Fibroblast of villous mesenchyme (primary cell): ENCODE measurements at places on chromosomes 3 and 15. TPM values are rescaled to one million over a fixed set of nuclear protein-coding genes. Genes with fewer than 3 reads are reported as not detected.
A peak's percentile ranks its signal among the peaks of the same experiment; 100 is the strongest.

The MYL3 gene
- total RNA-seq, result 0.97 and 1.7 TPM in 2 replicates

The SLC6A20 gene
- not detected in 2 replicates for total RNA-seq

The CHDH gene
- total RNA-seq, result under 0.01 and 0.32 TPM in 2 replicates

The TMEM40 gene
- under 0.01 TPM in 1 of 2 replicates, not detected in the other for total RNA-seq

The NBEAL2 gene
- 3.5 and 5.5 TPM in 2 replicates for total RNA-seq

- DNase-seq, result no peak
Observed at GRCh38 chr3:149770246-149770645, 18.0 kb upstream of the COMMD2 start.

- DNase-seq, result no peak
Observed at GRCh38 chr3:23676093-23676492, 129.7 kb upstream of the UBE2E1 start.

- DNase-seq, result no peak
Observed at GRCh38 chr15:34581043-34581365, 2.4 kb downstream of the GOLGA8B start.

DNA sequence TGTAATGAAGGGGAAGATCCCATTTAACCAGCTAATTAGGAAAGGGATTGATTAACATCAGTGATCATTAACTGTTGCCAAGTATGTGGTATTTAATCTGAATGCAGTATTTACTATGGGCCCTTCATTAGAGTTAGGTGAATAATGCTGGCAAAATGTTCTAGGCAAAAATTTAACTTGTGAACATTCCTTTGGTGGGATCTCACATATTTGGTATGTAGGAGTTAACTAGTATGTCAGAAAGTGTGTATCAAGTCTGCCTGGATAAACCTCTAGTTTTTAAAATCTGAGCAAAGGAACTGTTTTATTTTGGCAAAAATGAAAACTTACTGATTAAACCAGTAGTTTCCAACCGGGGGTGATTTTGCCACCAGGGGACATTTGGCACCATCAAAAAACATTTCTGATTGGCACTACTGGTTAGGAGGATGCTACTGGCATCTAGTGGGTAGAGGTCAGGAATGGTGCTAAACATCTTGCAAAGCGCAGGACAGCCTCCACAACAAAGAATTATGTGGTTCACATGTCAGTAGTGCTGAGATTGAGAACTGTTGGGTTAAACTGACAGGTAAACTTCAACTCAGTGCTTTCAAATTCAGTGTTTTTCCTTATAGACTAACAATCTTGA is 22.5 kb downstream of the LRTM1 start:
- no peak for DNase-seq

DNA sequence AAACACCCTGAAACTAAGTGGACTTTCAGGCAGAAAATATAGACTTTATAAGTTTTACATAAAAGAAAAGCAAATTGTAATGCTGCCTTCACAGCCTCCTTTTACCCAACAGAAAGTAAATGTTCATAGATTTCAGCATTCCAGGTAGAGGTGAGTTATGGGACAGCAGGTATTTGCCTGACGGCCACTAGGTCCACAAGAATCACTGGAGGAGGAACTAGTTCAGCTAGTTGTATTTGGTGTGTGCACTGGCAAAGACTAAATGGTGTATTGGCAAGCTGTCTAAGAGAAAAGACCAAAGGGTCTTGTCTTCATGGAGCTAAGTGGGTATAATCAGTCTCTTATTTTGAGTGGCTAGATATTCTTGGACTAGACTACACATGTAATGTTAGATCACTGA is 34.2 kb downstream of the ZNF654 start:
- no peak for DNase-seq

- DNase-seq, result no peak
Observed at GRCh38 chr3:119582178-119582577, 2.9 kb downstream of the ADPRH start.

DNA sequence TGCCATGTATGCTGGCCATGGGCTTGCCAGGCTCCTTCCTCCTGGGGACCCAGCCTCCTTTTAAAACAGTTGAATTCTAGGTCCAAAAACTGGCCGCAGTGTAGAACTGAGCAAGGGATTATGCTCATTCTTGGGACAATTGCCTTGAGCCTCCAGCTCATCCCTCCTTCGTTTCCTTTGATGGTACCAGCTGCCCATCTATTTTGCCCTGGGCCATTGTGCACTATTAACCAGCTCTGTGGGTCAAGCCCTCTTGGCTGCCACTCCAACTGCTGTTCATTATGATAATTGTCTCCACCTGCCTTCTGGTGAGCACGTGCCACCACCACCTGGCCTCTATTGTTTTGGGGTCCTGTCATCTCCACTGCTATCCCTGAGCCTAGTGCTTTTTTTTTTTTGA is 75.8 kb upstream of the SYN2 start:
- no peak for DNase-seq

- peak; percentile 95 for DNase-seq
Observed at GRCh38 chr3:174439331-174440252, 419.5 kb upstream of the NAALADL2 start.

DNA sequence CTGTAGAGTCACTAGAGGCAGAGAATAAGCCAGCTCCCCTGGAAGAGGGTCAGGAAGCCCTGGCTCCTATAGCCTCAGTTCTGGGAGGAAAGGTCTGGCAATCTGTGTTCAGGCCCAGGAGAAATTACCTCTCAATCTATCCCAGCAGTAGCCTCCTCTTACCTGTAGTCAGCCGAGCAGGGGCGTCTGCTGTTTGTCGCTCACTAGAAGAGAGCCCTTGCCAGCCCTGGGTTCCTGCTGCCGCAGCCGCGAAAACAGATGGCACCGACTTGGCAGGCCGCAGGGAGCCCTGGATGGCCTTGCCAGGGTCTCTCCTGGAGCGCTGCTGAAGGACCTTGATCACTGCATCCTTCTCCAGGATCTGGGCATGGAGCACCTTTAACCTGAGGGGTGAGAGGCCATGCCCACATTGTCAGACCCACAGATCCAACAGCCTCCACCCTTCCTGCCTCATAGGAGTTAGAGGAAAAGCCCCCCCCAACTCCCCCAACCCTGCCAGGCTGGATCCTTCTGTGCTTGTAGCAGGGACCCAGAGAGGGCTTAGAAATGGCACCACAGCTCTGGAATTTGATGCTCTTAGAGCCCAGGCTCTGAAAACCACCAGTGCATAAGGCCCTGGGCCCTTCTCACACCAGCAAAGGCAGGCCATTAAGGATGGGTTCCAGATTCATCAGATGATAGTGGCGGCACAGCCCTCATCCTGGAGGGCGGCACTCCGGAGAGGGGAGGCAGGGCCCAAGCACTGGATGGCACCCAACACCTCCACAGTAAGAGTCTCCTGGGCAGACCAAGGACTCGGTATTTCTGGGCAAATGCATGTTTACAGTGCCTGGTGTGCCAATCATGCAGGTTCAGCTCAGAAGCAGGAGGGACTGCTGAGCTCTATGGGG is 14.9 kb downstream of the AMOTL2 start:
- no peak for DNase-seq

DNA sequence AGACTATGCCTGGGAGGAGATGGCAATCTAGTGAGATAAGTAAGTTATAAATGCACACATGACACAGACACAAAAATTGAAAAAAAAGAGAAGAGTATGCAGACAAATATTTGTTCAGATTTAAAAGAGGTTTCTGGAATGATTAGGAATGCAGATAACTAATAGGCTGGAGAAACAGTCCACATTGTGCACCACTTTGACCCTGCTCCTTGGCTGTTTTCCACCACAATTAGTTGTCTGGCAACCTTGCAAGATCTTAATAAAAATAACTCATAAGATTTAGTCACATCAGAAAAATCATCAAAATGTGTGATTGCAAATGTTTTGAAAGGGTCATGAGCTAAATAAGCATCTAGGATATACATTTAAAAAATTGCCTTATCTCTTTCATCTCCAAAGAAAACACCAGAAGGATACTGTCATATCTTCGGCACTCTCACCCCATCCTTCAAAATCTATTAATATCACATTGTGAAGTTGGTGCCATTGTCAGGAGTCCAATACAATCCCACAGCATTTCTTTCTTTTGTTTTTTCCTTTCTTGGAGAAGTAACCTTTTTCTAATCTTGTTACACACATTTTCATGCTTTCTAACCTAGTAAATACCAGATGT is 153.7 kb upstream of the KCNMB2 start:
- peak; percentile 86 for DNase-seq

GRCh38 chr3:179717219-179717618 is 64.4 kb downstream of the USP13 start:
- DNase-seq, result no peak

- DNase-seq, result no peak
Observed at GRCh38 chr3:174229916-174230315, 629.2 kb upstream of the NAALADL2 start.

DNA sequence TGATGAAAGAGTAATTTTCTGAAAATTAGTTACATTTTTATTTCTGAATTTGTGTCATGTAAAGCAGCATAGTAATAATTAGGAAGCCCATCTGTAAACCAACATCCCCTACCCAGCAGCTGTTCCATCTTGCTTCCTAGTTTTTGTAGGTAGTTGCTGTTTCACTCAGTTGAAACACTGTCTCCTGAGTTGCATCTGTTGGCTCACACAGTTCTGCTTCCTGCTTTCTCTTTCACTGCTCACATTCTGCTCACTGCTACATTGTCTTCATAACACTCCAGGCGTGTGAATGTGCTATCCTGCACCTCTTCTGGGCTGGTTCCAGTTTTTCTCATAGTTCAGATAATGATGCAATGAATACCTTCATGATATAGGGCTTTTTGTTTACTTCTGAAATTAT is 123.4 kb downstream of the EPHB1 start:
- no peak for DNase-seq

GRCh38 chr3:172046268-172046915 is 7.0 kb downstream of the FNDC3B start:
- no peak for DNase-seq

GRCh38 chr3:18201315-18201714 is 223.8 kb downstream of the SATB1 start:
- no peak for DNase-seq

DNA sequence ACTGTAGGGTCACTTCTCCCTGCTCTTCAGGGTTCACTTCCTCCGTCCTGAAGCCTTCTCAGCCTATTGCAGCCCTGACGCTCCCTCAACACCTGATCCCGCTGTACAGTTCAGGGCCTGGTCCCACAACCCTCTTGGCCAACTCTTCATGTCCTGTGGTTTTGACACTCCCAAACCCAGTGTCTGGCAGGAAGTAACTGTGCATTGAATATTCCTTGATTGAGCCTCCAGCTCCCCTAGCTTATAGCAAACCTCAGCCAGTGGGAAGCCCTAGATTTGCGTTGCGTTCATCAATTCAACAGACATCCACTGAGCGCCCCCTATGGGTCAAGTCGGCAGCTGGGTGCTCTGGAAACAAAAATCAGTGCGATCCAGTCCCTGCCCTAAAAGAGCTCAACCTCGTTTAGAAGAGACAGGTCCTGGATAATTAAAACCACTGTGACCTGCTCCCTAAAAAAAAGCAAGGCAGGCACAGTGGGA is 13.5 kb downstream of the UBAP1L start:
- peak; percentile 72 for DNase-seq

DNA sequence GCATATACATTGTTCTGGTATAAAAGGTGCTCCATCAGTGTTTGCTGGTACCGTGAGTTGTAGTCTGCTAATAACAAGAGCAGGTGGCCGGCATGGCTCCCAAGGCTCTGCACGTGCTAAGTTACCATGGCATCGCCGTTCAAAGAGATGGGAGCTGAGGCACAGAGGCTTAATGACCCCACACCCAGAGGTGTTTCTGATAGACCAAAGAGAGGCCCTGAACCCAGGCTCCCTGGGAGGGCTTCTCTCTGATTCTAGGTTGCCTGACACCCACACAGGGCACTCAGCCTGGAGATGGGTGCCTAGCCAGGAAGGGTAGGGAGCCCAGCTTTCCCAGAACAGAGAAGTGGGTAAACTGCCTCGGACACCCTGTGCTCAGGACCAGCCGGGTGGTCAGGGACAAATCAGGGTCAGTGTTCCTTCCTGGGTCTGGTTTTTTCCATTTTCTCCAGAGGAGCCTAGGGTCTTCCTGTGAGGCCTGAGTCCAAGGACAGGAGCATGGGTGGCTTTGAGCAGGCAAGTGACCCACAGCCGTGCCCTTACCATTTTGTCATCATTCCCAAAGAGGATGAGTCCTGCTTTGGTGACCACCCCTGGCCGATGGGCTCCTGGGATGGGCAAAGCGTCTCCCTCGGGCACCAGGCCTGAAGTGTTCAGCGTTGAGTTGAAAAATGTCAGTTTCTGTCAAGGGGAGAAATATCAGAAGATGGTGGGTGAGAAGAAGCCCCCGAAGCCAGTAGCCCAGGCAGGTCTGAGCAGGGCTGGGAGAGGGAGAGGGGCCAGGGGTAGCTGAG is 27.3 kb downstream of the ALDH1L1 start:
- DNase-seq, result no peak

- DNase-seq, result no peak
Observed at GRCh38 chr3:159848348-159849118, 140.1 kb upstream of the IL12A start.
